ENCODE measurements at places on chromosomes 3 and 15.
A peak's percentile ranks its signal among the peaks of the same experiment; 100 is the strongest.

DNA sequence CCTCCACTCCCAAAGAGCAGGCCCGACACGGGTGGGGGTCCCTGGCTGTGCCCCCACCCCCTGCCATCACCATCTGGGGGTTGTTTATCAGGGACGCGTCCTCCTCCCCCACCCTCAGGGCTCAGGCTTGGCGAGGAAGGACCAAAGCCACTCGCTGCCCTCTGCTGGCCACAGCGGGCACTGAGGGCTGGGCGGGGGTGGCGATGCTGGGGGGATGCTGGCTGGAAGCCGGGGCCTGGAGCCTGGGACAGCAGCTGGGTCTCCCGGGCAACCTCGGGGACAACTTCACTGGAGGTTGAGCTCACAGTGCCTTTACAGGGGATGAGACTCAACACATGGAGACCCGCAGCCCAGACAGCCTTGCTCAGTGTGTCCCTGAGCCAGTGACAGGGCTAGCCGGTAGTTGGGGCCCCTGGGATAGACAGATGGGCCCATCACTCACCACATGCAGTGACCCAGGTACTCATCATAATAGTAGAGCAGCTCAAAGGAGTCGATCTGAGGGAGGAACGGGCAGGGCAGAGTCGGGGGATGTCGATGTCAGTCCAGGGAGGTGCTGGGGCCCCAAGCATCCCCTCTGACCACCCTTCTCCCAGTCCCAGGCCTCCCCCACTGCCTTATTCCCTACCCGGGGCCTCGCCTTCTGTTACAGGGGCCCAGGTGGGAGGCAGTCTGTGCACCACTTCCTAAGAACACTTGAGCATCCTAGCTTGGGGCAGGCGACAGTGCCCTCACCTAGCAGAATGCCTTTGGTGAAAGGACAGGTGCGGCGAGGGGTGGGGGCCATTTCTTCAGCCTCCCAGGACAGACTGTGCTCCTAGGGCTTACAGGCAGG is 5.9 kb upstream of the CALML4 start:
- H3K4me1 ChIP-seq, result peaks cover 36% of the 10 kb centered on the region
- H3K36me3 ChIP-seq, result peaks cover 18% of the 10 kb centered on the region
- peak; percentile 55 for ATAC-seq
- no peaks in the 10 kb centered on the region for H3K27me3 ChIP-seq
- H3K27ac ChIP-seq, result no peak overlapping the region
- H3K4me3 ChIP-seq, result peak overlapping the region; percentile 28

- no peak for ATAC-seq
- no peaks in the 10 kb centered on the region for H3K36me3 ChIP-seq
- H3K27me3 ChIP-seq, result no peaks in the 10 kb centered on the region
- no peaks in the 10 kb centered on the region for H3K4me1 ChIP-seq
- no peak overlapping the region for H3K4me3 ChIP-seq
Measured at GRCh38 chr3:155159301-155159700, 79.2 kb downstream of the MME start.

DNA sequence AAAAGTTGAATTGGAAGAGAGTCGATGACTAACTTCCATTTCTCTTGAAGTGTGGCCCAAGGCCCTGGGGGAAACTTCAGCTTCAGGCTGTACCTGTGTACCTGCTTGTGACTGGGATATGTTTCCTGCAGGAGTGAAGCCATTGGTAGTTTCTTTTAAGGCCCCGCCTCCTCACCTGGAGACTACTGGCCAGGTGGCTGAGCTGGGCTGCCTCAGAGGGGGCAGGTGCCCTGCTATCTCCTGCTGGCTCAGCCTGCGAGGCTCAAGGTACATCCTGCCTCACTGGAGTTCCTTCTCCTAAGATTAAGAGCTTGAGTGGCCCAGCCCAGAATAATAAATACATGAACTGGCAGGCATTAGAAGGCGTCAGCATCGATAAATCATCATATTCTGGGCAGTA is 121.6 kb upstream of the ROPN1 start:
- ATAC-seq, result no peak
- H3K4me1 ChIP-seq, result no peaks in the 10 kb centered on the region
- no peak overlapping the region for H3K27ac ChIP-seq

DNA sequence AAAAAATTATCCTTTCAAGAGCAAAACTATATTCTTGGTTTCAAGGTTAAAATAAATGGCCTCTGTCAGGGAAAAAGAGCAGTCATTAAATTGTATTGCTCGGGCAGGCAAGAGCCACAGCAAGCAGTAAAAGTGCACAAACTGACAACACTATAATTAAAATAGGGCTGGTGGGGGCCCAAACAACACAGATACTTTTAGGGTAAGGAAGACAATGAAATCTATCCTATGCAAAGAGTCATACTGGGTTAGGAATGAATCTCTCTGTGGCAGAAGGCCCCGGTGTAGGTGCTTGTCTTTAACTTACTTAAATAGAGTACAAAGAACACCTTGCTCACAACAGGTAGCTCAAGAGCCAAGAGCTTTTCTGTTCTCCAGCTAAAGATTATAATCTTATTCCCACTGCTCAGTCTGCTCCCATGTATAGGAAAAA is 94.7 kb downstream of the DLG1 start:
- H3K36me3 ChIP-seq, result peaks cover 9% of the 10 kb centered on the region
- H3K4me3 ChIP-seq, result no peak overlapping the region
- H3K27ac ChIP-seq, result no peak overlapping the region

- no peaks in the 10 kb centered on the region for H3K4me1 ChIP-seq
- ATAC-seq, result no peak
- H3K36me3 ChIP-seq, result no peaks in the 10 kb centered on the region
- H3K4me3 ChIP-seq, result no peak overlapping the region
- no peak overlapping the region for H3K27ac ChIP-seq
- peaks cover 7% of the 10 kb centered on the region for H3K27me3 ChIP-seq
Measured at GRCh38 chr3:25532431-25533162, 104.5 kb downstream of the RARB start.

DNA sequence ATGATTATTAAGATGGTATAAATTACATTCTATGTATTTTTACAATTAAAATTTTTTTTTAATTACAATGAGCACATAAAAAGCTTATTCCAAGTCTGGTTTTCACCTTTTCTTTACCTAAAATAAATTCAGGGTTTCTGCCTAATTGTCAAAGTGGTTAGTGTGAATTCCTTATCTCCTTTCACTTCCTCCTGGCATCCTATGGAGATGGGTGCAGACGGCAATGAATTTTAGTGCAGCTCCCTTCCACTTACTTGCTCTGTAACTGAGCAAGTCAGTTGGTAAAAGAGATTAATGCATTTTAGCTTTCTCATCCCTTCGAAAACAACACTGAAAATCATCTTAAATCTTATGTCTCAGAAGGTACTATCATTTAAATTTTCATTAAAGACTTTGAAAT is 13.1 kb downstream of the HDGFL3 start:
- H3K27me3 ChIP-seq, result peaks cover 23% of the 10 kb centered on the region
- H3K36me3 ChIP-seq, result no peaks in the 10 kb centered on the region
- H3K4me1 ChIP-seq, result peaks cover 7% of the 10 kb centered on the region
- H3K4me3 ChIP-seq, result no peak overlapping the region
- ATAC-seq, result no peak

- H3K27ac ChIP-seq, result no peak overlapping the region
- H3K36me3 ChIP-seq, result peaks cover 51% of the 10 kb centered on the region
- no peak overlapping the region for H3K4me3 ChIP-seq
- no peaks in the 10 kb centered on the region for H3K4me1 ChIP-seq
- H3K27me3 ChIP-seq, result no peaks in the 10 kb centered on the region
- no peak for ATAC-seq
Measured at GRCh38 chr3:158166223-158166622, 56.3 kb downstream of the RSRC1 start.

GRCh38 chr3:17877299-17877698 is 134.9 kb upstream of the TBC1D5 start:
- H3K36me3 ChIP-seq, result no peaks in the 10 kb centered on the region
- H3K4me3 ChIP-seq, result no peak overlapping the region
- ATAC-seq, result no peak
- H3K27ac ChIP-seq, result no peak overlapping the region
- H3K4me1 ChIP-seq, result no peaks in the 10 kb centered on the region

DNA sequence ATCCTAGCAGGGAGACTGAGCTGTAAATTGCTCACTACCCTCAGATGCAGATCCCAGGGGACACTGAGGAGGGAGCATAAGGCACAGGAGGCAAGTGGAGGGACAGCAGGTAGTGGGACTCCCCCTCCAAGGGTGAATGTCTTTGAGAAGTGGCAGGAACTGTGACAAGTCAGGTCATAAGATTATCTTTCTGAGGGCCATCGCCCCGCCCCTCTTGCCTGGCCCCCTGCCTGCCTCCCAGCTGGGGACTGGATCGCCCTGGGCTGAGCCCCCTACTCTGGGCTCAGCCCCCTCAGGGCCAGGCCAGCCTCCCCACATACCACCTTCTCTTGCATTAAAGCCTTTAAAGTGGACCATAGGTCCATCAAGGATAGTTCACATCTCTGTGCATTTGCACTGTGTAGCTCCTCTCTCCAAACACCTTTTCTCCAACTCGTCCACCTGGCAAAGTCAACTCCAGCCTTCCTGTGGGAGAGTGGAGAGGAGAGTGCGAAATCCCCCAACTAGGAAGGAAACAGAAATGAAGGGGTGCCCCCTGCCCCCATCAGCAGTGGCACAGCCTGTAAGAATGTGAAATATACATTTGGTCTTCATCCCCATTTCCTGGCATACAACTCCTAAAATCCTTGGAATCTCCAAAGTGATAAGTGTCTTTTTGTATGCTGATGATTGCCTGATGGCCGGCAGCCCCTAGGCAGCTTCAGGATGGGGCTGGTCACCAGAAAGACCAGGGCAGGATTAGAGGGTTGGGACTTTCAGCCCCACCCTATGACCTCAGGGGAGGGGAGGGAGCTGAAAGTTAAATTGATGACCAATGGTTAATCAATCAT is 14.7 kb downstream of the PIF1 start:
- ATAC-seq, result peak; percentile 14
- no peak overlapping the region for H3K4me3 ChIP-seq
- H3K4me1 ChIP-seq, result peaks cover 42% of the 10 kb centered on the region
- no peaks in the 10 kb centered on the region for H3K36me3 ChIP-seq
- peak overlapping the region; percentile 83 for H3K27ac ChIP-seq

DNA sequence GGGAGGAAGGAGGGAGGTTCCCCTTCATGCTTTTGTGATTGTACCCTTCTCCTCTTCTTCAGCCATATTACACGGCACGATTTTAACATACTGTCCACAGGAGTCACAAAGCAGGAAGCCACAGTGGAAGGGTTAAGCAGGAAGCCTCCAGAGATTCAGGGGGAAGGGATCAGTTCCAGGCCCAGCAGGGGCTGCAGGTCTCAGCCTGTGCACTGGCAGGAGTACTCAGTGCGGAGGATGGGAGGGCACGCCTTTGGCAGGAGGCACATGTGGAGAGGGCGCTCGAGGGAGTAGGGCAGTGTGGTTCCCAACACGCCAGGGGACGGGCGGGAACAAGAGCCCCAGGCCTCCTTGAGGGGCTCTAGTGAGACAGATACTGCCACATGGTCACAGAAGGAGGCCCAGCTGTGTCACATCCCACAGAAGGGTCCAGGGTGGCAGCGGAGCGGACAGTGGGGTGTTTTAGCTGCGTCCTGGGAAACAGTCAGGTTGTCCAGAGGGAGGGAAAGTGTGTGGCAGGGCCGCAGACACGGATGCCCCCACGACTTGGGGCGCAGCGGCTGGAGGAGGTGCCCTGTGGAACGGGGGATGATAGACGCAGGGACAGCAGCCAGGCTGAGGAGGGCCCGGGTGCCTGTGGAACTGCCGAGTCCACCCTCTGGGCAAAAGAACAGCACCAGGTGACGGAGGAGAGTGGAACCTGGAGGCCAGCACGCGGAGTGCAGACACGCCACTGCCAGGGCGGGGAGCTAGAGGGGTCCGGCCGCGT is 77.5 kb downstream of the CHSY1 start:
- H3K4me1 ChIP-seq, result peaks cover 20% of the 10 kb centered on the region
- H3K27ac ChIP-seq, result no peak overlapping the region
- peaks cover 42% of the 10 kb centered on the region for H3K36me3 ChIP-seq
- no peak for ATAC-seq
- H3K27me3 ChIP-seq, result no peaks in the 10 kb centered on the region
- no peak overlapping the region for H3K4me3 ChIP-seq

- peaks cover 39% of the 10 kb centered on the region for H3K4me1 ChIP-seq
- peak overlapping the region; percentile 86 for H3K27ac ChIP-seq
- no peaks in the 10 kb centered on the region for H3K27me3 ChIP-seq
- no peak overlapping the region for H3K4me3 ChIP-seq
- no peak for ATAC-seq
- H3K36me3 ChIP-seq, result no peaks in the 10 kb centered on the region
Measured at GRCh38 chr3:98565843-98566242, 27.6 kb downstream of the CPOX start.

GRCh38 chr15:62413786-62414185 is 248.7 kb upstream of the C2CD4B start:
- no peak overlapping the region for H3K4me3 ChIP-seq
- ATAC-seq, result no peak
- no peaks in the 10 kb centered on the region for H3K36me3 ChIP-seq
- H3K4me1 ChIP-seq, result no peaks in the 10 kb centered on the region

- no peaks in the 10 kb centered on the region for H3K36me3 ChIP-seq
- peaks cover 71% of the 10 kb centered on the region for H3K4me1 ChIP-seq
- H3K4me3 ChIP-seq, result peak overlapping the region; percentile 28
- H3K27me3 ChIP-seq, result no peaks in the 10 kb centered on the region
- peak; percentile 96 for ATAC-seq
Measured at GRCh38 chr3:133475245-133476010, 75.6 kb downstream of the BFSP2 start.

GRCh38 chr15:89777073-89777751 is 1.1 kb downstream of the MESP2 start:
- H3K27ac ChIP-seq, result no peak overlapping the region
- H3K27me3 ChIP-seq, result peaks cover 21% of the 10 kb centered on the region
- no peaks in the 10 kb centered on the region for H3K36me3 ChIP-seq
- peaks cover 23% of the 10 kb centered on the region for H3K4me1 ChIP-seq
- no peak for ATAC-seq

DNA sequence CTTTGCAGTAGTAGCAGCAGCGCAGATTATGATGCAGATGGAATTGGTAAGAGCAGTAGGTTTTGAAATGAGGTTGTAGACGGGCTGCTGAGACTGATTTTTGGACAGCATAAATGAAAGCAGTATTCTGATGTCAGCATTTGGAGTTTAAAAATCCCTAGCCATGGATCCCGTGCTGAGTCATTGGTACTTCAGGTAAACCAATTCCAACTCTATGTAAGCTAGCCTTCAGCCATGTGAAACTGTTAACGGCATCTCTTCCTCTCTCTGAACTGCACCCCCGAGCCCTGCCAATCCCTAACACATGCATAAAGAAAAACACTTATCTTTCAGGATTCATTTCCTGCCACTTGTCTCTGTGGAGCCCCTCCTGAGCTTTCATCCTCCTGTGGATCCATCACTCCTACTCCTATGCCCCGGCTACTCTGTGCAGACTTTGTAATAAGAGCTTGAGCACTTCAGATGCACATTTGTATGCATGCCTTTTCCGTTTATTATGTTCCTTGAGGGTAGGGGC is 119.0 kb downstream of the AKAP13 start:
- H3K27me3 ChIP-seq, result no peaks in the 10 kb centered on the region
- H3K4me3 ChIP-seq, result peak overlapping the region; percentile 10
- H3K27ac ChIP-seq, result peak overlapping the region; percentile 4
- ATAC-seq, result no peak

DNA sequence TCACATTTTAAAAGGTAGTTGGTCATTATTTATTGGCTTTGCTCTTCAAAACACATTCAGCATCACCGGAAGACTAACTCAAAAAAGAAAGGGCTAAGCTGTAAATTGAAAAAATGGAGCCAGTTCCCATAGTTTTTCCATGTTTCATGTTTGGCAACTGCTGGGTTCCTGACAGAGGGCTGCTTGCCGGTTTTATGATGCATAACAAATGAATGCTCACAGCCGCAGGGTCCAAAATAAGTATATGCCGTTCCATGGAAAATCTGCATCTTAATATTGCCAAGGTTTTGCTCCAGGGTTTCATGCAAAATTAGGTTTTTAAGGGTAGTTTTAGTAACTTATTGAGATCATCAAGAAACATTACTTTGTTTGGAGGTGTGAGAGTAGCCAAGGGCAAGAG is 15.8 kb downstream of the SLC12A1 start:
- H3K4me1 ChIP-seq, result no peaks in the 10 kb centered on the region
- ATAC-seq, result no peak
- peaks cover 9% of the 10 kb centered on the region for H3K27me3 ChIP-seq
- H3K4me3 ChIP-seq, result no peak overlapping the region
